Cortex of kidney (tissue), 1 donor: ENCODE measurements at places on chromosomes 3 and 15.

DNA sequence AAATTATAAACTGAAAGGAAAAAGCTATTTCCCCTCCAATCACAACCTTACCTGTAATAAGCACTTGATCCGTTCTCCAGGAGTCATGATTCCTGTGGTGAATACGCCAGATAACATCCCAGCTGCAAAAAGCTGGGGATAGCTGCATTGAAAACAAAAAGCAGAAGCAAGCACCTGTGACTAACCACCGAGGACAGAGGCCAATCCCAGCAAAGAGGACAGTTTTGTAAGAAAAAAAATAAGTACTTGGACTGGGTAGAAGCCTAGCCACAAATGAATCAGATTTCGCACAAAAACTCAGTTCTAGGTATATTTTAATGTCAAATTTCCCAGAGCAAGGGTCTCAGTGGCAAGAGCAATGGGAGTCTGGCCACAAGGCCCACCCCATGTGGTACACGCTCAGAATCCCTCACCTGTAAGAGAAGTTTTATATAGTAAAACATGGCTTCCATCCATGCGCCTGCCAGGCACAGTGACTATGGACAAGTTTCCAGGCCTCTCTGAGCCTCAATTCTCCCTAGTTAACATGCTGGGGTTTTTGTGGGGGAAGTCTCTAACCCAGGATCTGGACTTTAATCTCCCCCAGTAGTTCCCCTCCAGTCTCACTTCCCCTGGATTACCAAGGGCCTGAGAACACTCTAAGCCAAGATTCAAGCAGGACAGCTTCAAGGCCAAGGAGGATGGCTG is 19.2 kb downstream of the SLC25A20 start:
- no peak for DNase-seq

- no peak for DNase-seq
Measured at GRCh38 chr3:135623558-135623957, 342.0 kb upstream of the PPP2R3A start.

- DNase-seq = no peak
Measured at GRCh38 chr3:186514296-186515002, 29.7 kb downstream of the CRYGS start.

- DNase-seq = no peak
Measured at GRCh38 chr3:72274493-72275330, 489.8 kb upstream of the PROK2 start.

GRCh38 chr15:78761020-78761419 is 50.2 kb downstream of the ADAMTS7 start:
- no peak for DNase-seq
